ENCODE measurements at places on chromosomes 16 and 17. TPM values are rescaled to one million over a fixed set of nuclear protein-coding genes. Genes with fewer than 3 reads are reported as not detected.

Gene IGFALS
- 0.14 TPM for polyA plus RNA-seq

- H3K27ac ChIP-seq: peak overlapping the region; percentile 78
- no peak overlapping the region for H3K4me3 ChIP-seq
- H3K4me1 ChIP-seq: peaks cover 42% of the 10 kb centered on the region
These were observed 46.9 kb downstream of the TUBD1 start for GRCh38 chr17:59845595-59846393.

DNA sequence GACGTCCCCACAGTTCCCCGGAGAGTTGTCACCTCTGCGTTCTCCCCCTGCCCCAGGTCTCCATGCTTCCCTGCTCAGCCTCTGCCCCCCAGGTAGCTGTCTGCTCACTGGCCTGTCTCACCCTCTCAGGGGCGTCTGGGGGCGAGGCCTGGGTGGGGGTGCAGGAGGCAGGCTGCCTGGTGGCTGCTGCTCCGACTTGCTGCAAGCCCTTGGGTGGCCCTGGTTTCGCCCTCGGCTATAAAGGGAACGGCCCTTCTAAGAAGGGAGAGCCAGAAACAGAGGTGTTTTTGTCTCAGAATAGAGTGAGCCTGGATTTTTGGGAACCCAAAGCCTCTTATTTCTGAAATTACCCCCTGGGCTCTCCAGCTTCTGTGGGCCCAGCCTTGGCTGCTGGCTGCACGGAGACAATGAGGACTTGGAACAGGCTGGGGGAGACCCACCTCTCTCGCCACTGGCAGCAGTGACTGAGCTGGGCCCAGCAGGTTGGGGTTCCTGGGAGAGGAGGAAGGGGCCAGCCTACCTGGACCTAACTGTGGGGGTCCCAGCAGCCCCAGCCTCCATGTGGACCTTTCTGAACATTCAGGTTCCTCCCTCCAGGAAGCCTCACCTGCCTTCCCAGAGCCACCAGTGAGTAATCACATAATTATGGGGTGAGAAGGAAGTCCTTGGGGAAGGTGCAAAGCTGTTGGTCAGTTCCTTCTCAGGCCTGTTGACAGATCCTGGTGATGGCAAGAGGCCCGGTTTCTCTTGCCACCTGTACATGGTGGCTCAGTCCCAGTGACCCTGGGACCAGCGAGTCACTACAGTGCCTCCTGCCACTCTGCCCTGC lies 15.5 kb upstream of the SPNS2 start:
- H3K27ac ChIP-seq: no peak overlapping the region
- no peaks in the 10 kb centered on the region for H3K27me3 ChIP-seq
- no peak overlapping the region for H3K4me3 ChIP-seq
- DNase-seq: no peak

DNA sequence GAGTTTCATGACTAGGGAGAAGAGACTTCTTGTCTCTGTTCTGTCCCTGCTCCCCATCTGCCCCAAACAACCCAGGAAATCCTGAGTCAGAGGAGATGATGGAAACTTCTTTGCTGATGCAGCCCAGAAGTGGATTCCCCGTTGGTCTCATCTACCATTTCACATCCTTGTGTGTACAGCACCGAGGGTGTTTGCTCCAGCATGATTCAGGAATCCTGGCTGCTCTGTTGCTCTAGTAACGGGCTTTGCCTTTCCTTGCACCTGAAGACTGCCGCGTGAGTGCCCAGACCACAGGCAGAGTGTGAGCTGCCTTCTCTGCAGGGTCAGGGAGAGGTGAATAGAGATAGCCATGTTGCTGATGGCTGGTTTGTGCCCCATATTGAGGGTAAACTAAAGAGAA lies 408.4 kb downstream of the CPPED1 start:
- H3K4me3 ChIP-seq: no peak overlapping the region
- H3K27me3 ChIP-seq: no peaks in the 10 kb centered on the region
- H3K4me1 ChIP-seq: no peaks in the 10 kb centered on the region
- no peak overlapping the region for H3K27ac ChIP-seq
- peaks cover 45% of the 10 kb centered on the region for H3K36me3 ChIP-seq

- no peak for DNase-seq
- no peaks in the 10 kb centered on the region for H3K27me3 ChIP-seq
- no peaks in the 10 kb centered on the region for H3K36me3 ChIP-seq
- no peak overlapping the region for H3K27ac ChIP-seq
These were observed 23.3 kb upstream of the CCR7 start for GRCh38 chr17:40588552-40588951.

DNA sequence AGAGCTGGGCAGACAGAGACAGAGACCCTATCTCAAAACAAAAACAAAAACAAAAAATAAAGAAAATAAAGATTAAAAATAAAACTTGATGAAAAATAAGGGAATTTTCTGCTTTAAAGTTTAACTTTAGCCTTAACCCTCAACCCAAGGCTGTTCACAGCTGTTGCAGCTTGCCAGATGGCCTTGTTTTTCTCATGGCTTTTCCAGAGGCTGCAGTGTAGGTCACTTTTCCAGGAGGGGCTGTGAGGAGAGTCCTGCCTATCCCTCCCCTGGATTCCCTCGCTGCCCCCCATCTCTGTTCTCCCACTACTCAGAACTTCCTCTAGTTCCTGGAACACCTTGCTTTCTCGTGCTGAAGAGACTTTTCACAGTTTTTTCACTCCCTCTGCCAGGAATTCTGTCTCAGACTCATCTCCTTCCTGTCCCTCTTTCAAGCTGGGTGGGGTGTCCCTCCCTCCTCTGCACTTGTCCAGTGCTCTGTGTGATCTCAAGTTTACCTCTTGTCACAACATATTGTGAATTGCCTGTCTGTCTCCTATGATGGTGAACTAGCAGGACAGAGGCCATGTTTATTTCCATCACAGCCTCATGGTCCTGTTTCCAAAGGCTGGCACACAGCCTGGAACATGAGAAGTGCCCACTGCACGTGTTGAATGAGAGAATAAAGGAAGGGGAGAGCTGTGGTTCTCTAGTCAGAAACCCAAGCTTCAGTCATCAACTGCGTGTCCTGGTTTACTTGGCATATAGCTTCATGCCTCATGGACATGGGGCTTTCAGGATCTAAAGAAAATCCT lies 69.9 kb upstream of the MSI2 start:
- no peaks in the 10 kb centered on the region for H3K27me3 ChIP-seq
- H3K4me3 ChIP-seq: no peak overlapping the region
- H3K4me1 ChIP-seq: no peaks in the 10 kb centered on the region
- no peak for DNase-seq

Measured in spleen (tissue), 13 donors.